Esophagus squamous epithelium (tissue), 5 donors: ENCODE measurements at places on chromosomes 5 and 9.

- DNase-seq = no peak
These were observed 360 bp downstream of the KLF4 start for GRCh38 chr9:107489144-107489673.

- no peak for DNase-seq
These were observed 18.1 kb downstream of the TNC start for GRCh38 chr9:115099901-115100300.

DNA sequence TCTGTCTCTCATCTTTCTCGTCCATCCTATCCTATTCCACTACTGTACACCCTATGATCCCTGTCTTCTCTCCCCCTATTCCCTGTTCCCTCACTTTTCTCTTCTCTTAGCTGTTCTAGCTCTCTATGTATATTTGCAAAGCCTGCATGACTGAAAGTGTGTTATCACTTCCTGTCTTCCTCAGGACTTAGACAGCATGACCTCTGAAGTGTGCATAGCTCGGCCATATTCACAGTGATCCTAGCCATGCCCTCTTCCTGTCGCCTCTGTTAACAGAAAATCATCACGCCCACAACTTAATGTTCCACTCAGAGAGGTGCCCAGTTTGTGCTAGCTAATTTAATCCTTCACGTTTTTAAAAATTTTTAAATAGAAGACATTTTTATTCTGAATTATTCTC, 35.8 kb upstream of the CDH6 start:
- no peak for DNase-seq

DNA sequence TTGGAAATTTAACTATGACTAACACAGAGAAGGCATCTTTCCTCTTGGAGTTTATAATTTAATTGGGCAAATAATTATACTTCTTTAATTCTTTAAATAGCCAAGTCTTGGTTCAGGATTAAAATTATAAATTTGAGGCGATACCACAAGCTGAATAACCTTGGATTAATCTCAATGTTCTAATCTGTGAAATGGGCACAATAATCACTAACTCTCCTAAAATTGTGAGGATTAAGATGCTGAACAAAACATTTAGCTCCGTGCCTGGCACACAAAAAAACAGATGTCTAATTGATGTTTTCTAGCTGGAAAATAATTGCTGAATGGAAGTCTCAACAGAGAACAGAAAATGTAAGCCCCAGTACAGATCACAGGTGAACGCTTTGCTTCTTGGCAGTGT, 69.7 kb upstream of the TRIM32 start:
- DNase-seq = no peak

DNA sequence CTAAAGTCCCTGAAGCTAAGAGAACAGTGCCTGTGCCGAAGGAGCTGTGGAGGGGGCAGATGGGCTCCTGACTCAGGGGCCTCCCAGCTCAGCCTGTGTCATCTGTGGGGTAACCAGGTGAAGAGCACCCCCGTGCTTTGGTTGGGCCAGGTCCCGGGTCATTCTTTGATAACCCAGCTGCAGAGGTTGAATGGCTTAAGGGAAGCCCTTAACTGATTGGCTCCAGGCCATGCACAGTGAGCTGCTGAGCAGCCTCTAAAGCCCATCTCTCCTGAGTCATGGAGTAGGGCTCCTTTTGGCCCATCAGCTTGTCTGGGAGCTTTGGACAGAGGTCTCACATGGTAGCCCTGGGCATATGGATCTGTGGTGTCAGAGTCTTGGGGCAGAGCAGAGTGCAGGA, 28.7 kb downstream of the COL27A1 start:
- DNase-seq = no peak

GRCh38 chr9:135580664-135581380, 19.3 kb downstream of the PAEP start:
- no peak for DNase-seq

- DNase-seq = no peak
These were observed 2.6 kb downstream of the CEMIP2 start for GRCh38 chr9:71765693-71766092.

DNA sequence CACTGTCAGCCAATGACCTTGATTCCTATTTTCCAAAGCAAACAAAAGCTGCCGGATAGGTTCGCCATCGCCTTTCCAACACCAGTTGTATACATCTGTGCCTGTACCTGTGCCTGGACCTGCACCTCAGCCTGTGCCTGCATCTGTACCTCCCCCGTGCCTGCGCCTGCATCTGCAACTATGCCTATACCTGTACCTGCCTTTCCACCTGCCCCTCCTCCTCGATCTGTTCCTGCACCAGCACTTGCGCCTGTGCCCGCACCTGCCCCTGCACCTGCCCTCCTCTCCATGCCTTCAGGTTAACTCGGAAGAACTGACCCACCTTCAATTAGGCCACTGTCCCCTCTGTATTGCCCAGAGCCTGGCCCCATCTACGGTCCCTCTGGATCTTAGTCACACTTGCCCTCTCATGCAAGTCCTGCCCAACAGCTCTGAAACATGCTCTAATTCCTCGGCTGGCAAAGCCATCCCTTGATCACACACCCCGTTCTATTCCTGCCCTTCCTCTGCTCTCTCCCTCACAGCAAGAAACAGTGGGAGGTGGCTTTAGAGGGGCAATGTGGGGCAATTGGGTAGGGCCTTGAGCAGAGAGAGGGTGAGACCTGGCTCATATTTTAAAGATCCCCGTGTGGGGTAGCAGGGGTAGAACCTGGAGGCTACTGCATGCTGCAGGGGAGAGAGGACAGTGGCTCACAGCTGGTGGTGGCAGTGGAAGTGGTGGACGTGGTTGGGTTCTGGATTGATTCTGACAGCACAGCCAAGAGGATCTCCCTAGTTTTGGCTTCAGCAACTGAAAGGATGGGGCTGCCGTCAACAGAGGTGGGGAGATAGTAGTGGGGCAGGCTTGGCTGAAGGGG, 59.6 kb upstream of the PHYKPL start:
- DNase-seq = no peak

- no peak for DNase-seq
These were observed 420.4 kb downstream of the CETN3 start for GRCh38 chr5:89988998-89989655.

DNA sequence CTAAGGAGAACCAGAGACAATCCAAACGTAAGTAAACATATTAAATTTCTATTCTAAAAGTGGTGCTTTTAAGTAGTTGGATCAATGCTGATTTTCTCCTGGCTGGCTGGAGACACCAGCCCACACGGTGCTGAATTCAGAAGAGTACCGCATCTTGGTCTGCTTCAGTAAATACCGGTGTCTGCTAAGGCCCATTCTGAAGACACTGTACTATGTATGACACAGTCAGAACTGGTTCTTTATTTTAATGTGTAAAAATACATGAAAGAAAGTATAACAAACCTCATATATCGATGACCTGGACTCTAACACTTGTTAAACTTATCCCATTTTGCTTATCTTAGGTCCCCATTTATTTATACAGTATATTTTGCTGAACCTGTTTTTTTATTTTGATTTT, 32.8 kb downstream of the RAPGEF1 start:
- DNase-seq = no peak

DNA sequence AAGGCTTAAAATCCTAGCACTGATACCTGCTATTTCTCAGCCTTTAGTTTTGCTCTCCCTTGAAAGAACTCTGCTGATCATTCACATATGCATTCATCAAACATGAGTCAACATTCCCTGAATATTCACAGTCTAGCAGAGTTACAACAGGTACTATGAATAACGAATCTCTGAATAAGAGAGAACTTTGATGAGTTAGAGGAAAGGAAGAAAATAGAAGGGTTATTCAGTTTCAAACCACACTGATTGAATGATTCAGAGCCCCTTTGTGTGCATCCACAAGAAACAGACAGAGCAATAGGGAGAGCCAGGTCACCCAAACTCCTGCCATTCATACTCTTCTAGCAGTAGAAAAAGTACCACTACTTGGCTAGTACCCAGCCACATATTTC, 36.0 kb downstream of the FOXD1 start:
- no peak for DNase-seq

DNA sequence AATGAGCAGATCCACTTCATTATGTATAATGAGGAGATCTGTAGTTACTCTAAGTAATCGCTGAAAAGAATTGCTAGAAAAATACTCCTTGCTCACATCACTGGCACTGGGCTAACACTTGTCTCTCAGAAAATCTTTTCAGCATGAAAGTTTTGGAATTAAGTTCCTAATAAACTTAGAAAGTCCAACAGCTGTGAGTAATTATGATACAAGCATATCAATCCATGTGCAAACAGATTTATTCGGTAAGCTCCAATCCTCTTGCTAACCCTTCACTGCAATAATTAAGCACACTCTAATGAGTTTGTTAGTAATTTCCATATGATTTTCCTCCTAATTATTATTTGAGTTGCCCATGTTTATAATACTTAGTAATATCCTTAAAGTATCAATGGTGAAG, 652.6 kb upstream of the WWC1 start:
- DNase-seq = no peak

DNA sequence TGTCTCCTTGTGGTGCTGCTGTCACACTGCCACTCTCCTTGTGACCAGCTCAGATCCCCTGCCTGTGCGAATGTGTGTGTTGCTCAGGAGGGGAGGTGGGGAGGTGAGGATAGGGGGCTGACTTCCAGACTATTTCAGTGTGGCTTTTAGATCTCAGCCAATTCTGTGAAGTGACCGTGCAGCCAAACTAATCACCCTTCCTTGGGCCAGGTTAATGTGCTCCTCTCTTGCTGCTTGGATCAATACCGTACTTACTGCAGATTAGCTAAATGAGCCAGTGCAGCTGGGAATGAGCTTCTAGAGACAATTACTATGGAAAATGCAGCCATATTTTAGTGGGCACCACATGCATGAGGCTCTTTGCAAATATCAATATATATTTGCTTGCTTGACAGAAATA, 206.0 kb downstream of the MELK start:
- DNase-seq = no peak

DNA sequence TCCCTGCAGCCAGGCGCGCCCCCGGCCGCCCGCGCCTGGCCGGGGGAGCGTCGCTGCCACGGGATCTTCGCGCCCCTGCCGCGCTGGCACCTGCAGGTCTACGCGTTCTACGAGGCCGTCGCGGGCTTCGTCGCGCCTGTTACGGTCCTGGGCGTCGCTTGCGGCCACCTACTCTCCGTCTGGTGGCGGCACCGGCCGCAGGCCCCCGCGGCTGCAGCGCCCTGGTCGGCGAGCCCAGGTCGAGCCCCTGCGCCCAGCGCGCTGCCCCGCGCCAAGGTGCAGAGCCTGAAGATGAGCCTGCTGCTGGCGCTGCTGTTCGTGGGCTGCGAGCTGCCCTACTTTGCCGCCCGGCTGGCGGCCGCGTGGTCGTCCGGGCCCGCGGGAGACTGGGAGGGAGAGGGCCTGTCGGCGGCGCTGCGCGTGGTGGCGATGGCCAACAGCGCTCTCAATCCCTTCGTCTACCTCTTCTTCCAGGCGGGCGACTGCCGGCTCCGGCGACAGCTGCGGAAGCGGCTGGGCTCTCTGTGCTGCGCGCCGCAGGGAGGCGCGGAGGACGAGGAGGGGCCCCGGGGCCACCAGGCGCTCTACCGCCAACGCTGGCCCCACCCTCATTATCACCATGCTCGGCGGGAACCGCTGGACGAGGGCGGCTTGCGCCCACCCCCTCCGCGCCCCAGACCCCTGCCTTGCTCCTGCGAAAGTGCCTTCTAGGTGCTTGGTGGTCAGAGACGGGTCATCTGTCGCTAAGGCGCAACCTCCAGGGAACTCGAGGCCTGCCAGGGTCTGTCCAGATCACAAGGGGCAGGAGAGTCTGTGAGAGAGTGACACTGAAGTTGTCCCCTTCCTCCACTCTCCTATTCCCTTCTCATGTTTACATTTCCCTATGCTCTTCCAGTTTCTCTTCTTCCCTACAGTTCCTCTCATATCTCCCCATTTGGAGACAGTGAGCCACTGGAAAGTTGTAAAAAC, 1.3 kb downstream of the GPR150 start:
- no peak for DNase-seq

DNA sequence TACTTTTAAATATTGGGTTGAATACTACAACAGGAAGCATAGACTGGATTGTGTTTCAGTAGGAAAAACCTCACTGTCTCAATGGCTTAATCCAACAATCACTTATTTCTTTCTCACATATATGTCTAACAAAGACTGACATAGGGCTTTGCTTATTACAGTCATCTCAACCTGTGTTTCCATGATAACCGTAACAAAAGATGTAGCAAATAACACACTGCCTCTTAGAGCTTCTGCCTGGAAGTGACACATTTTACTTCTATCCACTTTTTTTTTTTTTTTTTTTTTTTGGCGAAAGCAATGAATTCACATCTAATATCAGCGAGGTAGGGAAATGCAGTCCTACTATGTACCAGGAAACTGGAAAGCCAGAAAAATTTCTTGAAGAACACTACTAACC, 204.9 kb upstream of the CDKN2B start:
- DNase-seq = no peak

GRCh38 chr9:120438111-120438510, 141.9 kb downstream of the CDK5RAP2 start:
- DNase-seq = no peak

DNA sequence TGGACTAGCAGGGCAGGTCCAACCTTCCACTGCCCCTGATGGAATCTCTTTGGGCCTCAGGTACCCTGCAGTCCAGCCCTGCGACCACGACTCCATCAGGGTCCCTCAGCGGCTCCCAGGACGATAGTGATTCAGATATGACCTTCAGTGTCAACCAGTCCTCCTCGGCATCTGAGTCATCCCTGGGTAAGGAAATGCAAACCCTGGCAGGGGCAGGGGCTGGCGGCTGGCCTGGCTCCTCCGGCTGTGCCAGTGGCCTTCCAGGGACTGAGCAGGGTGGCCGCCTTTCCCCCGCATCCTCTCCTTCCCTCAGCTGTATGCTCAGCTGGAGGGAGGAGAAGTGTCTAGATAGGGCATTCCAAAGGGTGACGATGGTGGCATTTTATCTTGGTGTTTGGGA, 45.0 kb downstream of the NEURL1B start:
- DNase-seq = no peak

DNA sequence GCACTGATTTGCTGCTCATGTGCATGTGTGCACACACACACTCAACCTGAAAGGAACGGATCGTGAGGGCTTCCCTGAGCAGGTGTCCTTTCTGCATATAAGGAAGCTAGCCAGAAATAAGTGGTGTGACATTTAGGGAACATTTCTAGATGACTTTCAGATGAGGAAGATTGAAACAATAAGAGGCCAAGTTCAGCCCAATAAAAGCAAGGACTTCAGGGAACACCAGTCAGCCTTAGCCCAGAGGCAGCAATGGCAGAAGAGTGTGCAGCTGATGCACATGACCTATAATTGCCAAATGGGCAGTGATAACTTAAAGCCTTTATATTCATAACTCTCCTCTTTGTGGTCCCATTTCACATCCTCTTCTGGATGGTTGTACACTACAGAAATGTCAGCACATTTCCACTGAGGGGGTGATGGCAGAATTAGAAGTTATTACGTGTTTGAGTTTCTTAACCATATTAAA, 255.5 kb downstream of the TRIM32 start:
- no peak for DNase-seq

DNA sequence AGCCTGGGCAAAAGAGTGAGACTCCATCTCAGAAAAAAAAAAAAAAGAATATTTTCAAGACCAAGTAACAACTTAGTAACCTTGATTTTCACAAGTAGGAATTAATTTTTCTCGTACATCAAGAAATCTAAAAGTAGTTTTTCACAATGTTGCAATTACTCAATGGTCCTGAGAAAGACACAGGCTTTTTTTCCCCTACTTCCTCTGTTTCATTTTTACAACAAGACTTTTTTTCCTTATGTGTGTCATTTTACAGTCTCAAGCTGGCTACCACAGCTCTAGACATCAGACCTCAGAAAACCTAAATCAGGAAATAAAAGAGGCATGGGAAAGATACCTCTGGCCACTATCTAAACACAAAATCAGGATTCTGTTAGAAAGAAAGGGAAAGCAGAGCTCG, 45.9 kb downstream of the WDR36 start:
- DNase-seq = no peak
